NCI-H1105 treated with DMSO at 0.1 percent for 48 hours (cell line): ENCODE measurements at places on chromosomes 12 and 14.

GRCh38 chr12:56476972-56477432 lies 8.6 kb downstream of the SPRYD4 start:
- DNase-seq = no peak

DNA sequence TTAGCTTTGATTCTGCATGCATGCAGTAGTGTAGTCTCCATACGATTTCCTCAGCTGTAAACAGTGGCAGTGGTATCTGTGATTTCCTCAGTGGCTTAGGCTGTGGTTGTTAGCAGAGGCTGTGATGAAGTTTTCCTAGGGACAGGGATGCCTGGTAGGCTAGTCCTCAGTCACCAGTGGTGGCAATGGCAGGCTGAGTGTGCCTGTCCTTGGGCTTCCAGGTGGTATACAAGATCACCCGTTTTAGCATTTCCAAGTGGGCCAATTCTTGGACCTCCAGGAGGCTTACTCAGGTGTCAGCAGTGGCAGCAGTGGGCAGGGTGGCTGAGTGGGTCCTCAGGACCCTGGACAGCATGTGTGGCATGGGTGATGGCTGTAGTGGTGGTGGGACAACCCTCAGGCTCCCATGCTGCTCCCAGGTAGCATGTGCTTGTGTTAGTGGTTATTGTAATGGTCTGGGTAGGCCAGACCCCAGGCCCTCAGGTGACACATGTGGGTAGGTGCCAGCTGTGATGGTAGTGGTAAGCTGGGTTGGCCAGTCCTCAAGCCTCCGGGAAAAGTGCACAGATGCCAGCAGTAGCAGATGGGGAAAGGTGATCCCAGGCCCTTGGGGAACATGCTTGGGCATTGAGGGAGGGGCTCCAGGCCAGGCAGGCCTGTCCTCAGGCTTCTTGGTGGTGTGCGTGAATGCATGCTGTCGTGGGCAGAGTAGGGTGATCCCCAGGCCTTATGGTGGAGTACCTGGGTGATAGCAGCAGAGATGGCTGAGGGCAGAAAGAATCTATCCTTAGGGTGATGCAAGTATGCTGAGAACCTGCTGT lies 146.5 kb downstream of the PAPOLA start:
- no peak for DNase-seq

DNA sequence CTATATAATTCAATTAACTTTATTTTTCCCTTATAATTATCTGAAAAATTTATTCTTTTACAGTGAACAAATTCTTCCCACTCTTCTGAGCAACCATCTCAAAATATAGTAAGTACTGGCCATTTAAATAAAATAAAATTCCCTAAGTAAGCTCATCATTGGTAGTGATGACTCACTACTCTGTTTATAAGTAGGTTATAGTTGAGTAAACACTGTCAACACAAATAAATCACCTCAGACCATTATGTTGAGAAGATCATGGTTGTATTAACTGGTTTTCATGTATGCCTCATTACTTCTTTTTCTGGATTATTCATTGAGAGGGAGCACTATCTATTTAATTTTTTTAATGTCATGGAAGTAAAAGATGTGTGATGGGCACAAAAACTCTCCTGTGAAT lies 220.5 kb downstream of the SEC23A start:
- DNase-seq = no peak

DNA sequence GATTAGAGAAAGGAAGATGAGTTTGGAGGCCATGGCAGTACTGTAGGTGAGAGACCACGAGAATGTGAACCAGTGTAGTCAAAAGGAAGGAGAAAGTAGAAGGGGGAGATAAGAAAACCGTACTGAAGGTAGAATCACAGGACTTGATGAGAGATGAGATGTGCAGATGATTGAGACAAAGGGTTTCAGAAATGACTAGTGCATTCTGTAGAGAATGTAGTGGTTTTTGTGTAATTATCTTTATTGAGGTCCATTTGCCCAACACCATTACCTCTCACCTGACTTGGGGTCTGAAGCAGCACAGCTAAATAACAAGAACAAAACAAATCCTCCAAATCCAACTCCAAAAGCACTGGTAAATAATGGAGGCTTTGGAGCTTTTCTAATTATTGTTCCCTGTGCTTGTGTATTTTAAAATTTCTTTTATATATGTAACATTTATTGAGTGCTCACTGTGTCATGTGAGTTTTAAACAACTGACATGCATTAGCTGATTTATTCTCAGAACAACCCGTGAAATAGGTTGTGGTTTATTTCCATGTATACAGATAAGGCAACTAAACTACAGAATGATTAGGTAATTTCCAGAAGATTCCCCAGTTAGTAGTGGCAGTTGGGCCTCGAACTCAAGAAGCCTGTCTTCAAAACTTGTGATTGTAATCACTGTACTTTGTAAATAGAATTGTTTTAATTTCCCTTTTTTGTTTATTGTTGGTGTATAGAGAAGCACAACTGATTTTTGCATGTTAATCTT lies 390.0 kb downstream of the AEBP2 start:
- no peak for DNase-seq

- no peak for DNase-seq
These were observed 116.3 kb downstream of the RTN1 start for GRCh38 chr14:59754256-59754655.
